ENCODE measurements at places on chromosomes 4 and X.

- peak; percentile 4 for DNase-seq
Measured at GRCh38 chr4:161291222-161291621, 872.6 kb downstream of the FSTL5 start.

GRCh38 chrX:105820247-105820646 lies 2.1 kb upstream of the NRK start:
- no peak for DNase-seq

GRCh38 chr4:10917566-10917965 lies 233.0 kb upstream of the CLNK start:
- no peak for DNase-seq

DNA sequence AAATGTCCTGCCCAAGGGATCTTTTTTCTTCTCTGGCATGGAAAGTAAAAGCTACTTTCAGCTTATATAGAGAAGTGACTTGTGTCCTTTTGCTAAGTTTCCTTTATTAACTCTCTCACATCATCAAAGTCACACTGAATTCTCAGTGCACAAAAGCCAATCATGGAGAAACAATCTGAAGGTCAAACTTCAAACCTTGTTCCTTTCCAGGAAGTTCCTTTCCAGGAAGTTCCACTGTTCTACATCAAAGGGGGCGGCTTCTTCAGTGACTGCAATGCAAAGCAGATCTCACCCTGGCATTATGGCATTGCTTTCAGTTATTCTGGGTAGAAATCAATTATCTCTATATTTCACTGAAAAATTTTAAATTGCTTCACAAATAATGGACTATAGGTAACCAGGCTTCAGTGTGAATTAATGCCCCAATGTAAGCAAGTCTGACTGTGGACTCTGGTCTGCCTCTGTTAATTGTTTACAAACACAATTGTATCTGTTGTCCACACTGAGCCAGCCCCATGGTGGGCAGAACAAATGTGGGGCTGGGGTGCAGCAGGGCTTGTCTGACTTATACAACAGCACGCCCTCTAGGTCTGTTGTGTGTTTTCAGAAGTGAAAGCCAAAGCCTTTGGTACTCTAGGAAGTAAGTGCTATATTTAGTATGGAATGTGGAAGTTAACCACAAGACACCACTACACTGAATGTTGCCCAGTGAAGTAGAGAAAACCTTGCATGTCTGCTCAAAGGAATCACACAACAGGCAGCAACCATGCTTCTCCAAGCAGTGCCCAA lies 98.8 kb downstream of the CDS1 start:
- no peak for DNase-seq

- no peak for DNase-seq
Measured at GRCh38 chr4:73684097-73684496, 56.3 kb upstream of the CXCL8 start.

DNA sequence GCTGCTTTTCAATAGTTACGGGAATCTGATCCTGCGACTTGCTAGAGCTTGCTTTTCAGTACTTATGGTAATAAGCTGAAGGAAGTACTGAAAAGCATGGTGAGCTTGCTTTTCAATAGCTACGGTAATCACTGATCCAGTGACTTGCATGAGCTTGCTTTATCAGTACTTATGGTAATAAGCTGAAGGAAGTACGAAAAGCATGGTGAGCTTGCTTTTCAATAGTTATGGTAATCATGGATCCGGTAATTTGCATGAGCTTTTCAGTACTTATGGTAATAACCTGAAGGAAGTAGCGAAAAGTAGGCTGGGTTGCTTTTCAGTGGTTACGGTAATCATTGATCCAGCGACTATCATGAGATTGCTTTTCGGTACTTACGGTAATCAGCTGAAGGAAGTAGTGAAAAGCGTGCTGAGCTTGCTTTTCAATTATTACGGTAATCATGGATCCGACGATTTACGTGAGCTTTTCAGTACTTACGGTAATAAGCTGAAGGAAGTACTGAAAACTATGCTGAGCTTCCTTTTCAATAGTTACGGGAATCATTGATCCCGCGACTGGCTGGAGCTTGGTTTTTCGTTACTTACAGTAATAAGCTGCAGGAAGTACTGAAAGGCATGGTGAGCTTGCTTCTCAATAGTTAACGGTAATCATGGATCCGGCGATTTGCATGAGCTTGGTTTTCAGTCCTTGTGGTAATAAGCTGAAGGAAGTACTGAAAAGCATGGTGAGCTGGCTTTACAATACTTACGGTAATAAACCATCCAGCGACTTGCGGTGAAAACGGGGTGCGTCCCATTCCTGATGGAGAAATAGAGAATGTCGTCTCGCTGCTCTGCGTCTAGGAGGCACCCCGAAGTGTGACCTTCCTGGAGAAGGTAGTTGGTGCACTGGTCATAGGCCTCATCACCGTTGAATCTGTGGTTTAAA lies 6.5 kb downstream of the CRLF2 start:
- DNase-seq: peak; percentile 78

DNA sequence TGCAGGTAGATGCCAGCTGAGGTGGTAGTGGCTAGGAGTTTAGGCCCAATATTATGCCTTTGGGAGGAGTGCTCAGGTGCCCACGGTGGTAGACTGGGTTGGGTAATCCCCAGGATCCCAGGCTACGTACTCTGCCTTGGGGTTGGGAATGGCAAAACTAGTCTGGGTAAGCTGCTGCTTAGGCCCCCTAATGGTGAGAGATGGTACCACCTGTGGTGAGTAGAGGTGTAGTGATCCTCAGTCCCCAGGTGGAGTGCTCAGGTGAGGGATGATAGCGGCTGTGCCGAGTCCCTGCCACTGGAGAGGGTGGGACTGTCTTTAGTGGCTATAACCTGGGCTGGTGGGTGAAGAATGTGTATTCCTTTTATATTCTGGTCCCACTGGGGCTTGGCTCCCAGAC lies 75.2 kb downstream of the IL1RAPL2 start:
- DNase-seq: no peak

- DNase-seq: peak; percentile 88
Measured at GRCh38 chrX:30577362-30577991, at the start of gene TASL. Gene TASL (minus strand): TSS chrX:30577766. CDS start chrX:30560355, 17,411 bp downstream.

GRCh38 chr4:123876671-123877101 lies 480.1 kb downstream of the SPRY1 start:
- no peak for DNase-seq

DNA sequence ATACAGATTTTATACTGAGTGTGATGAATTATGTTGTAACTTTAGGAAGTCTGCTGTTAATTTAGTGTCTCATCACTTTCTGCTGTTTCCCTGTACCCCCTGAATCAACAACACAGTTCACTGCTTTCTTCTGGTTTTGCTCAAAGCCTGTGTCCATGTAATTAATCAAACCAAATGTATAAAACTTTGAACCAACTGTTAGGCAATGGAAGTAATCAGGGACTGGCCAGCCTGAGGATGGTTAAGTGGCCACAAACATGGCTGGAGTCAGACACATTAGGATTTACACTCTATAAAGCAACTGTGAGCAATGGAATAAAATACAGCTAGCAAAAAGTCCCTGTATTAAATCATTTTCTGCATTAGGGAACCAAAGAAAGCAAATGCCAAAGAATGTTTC lies 42.6 kb downstream of the CXCL1 start:
- DNase-seq: no peak

DNA sequence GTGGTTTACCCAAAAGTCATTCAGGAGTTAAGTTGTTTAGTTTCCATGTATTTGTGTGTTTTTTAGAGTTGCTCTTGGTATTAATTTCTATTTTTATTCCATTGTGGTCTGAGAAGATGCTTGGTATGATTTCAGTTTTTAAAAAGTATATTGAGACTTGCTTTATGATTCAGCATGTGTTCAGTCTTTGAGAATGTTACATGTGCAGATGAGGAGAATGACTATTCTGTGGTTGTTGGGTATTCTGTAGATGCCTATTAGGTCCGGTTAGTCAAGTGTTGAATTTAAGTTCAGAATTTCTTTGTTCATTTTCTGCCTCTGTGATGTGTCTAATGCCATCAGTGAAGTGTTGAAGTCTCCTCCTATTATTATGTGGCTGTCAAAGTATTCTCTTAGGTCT lies 249.4 kb downstream of the ARHGAP10 start:
- no peak for DNase-seq

GRCh38 chr4:82430964-82431745 lies 765 bp downstream of the ENOPH1 start:
- DNase-seq: peak; percentile 53

DNA sequence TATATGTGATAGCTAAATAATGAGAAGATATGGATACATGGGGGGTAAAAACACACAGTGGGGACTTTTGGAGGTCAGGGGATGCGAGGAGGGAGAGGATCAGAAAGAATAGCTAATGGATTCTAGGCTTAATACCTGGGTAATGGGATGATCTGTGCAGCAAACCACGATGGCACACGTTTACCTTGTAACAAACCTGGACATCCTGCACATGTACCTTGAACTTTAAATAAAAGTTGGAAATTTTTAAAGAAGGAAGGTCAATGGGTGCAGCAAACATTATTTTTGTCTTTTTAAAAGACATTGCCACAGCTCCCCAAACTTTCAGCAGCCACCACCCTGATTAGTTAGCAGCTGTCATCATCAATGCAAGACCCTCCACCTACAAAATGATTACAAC lies 29.7 kb upstream of the UGT2B15 start:
- no peak for DNase-seq

DNA sequence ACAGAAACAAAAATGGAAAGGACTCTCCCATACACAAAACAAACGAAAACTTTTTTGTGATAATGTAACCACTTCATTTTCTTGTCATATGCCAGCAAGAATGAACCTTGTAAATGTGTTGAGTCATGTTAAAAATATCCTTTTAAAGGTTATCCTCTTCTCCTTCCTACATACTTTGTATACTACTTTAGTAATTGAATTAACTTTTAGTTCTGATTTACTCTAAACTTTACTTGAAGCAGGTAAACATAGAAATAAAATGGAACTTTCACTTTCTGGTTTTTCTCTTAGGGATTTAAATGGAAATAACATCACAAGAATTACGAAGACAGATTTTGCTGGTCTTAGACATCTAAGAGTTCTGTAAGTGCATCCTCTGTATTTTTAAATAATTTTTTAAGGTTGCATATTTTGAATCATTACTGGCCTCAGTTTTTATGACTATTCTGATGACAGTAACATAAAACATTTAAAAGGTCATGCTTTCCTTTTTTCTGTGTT lies 4.7 kb downstream of the SLIT2 start:
- DNase-seq: no peak

- no peak for DNase-seq
Measured at GRCh38 chr4:111492496-111492895, 652.8 kb upstream of the FAM241A start.

GRCh38 chrX:32126997-32127396 lies 1055.2 kb upstream of the FTHL17 start:
- no peak for DNase-seq

DNA sequence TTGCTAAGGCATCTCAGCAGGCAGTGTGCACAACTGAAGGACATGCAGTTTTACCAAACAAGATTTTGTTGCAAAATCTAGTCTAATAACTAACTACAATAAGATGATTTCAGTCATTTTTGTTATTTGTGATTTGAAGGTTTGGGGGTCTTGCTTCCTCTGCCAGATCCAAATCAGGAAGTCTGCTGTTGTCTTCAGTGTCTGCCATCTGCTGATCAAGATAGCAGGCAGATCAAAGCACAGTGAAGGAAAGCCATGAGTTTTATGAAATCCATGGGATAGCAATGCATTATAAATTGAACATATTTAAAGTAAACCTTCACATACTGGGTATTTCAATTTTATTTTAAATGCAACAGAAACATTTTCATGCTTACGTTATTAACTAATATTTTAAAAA lies 169.1 kb upstream of the ETNPPL start:
- DNase-seq: no peak

GRCh38 chr4:124437853-124438495 lies 274.6 kb downstream of the ANKRD50 start:
- no peak for DNase-seq

- DNase-seq: no peak
Measured at GRCh38 chr4:188021548-188022249, 26.1 kb downstream of the ZFP42 start.

GRCh38 chr4:99651016-99651769 lies 6.4 kb downstream of the C4orf54 start:
- no peak for DNase-seq

- no peak for DNase-seq
Measured at GRCh38 chr4:147123146-147123545, 177.5 kb upstream of the TTC29 start.

DNA sequence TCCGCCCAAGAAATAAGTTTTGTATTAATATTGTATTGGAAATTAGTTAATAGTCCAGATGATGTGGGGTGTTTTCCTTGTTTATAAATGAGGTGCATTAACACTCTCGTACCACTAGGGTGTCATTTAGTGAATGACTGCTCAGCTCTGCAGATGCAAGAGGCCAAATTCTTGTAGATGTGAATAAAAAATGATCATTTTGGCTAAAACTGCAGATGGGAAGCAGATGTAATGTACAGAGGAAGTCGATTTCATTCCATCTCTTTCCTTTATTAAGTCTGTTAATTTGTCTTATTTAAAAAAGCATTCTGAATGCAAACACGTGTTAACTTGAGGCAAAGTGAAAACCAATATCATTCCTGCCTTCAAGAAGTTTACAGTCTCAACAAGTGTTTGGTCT lies 108.1 kb downstream of the DHX15 start:
- peak; percentile 47 for DNase-seq

- DNase-seq: no peak
Measured at GRCh38 chr4:129603241-129603931, 507.4 kb downstream of the C4orf33 start.

- no peak for DNase-seq
Measured at GRCh38 chrX:87661761-87662160, 144.2 kb downstream of the KLHL4 start.

DNA sequence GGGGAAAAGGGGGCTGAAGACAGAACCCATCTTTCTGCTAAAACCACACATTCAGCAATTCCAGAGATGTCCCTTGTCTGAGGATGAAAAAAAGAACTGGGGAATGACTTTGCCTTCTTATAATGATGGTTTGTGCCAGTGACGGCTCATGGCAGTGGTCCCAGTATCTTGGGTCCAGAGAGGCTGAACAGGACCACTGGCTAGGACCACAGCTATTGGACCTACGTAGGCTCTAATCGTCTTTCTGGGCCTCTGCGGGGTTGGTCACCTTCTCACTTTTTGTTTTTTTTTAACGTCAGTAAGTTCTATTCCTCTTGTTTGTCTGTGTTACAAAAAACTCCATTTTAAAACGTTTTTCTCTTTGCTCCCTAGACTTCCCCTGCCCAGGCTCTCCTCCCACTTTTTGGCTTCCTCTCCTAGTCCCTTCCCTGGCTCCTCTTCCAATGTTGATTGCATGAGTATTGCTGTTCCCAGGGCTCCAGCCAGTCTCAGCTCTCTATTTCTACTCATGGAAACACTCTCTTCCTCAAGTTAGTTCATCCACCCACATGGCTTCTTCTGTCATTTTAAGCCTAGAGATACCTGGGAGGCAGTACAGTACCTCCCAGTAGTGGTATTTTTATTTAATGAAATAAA lies 52.6 kb upstream of the STX18 start:
- no peak for DNase-seq

GRCh38 chr4:20359692-20360091 lies 108.0 kb downstream of the SLIT2 start:
- DNase-seq: peak; percentile 66

- no peak for DNase-seq
Measured at GRCh38 chrX:49842621-49843020, 13.5 kb downstream of the PAGE4 start.
